ENCODE measurements at places on chromosomes 11 and 22.

GRCh38 chr11:97290464-97291041 is 900.7 kb downstream of the JRKL start:
- no peak for DNase-seq

- DNase-seq, result no peak
These were observed 161.4 kb downstream of the BRD1 start for GRCh38 chr22:49666146-49666809.

- DNase-seq, result no peak
These were observed 368.6 kb downstream of the TBC1D22A start for GRCh38 chr22:47130883-47131631.

DNA sequence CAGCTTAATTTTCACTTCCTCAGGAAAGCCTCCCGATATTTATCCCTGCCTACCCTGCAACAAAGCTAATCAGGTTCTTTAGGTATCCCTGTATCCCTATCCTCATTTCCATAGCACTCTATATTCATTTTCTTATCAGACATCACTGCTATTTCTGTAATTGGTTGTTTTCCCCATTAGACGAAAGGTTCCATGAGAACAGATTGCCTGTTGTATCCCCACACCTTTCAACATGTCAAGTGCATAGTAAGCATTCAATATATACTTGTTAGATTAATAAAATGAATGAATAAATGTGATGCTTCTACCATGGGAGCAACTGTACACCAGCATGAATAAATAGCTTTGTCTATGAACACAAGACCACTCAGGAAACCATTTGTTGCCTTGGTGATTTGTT is 499.8 kb downstream of the DLG2 start:
- no peak for DNase-seq

GRCh38 chr11:112049777-112050176 is 24.0 kb downstream of the PIH1D2 start:
- no peak for DNase-seq

DNA sequence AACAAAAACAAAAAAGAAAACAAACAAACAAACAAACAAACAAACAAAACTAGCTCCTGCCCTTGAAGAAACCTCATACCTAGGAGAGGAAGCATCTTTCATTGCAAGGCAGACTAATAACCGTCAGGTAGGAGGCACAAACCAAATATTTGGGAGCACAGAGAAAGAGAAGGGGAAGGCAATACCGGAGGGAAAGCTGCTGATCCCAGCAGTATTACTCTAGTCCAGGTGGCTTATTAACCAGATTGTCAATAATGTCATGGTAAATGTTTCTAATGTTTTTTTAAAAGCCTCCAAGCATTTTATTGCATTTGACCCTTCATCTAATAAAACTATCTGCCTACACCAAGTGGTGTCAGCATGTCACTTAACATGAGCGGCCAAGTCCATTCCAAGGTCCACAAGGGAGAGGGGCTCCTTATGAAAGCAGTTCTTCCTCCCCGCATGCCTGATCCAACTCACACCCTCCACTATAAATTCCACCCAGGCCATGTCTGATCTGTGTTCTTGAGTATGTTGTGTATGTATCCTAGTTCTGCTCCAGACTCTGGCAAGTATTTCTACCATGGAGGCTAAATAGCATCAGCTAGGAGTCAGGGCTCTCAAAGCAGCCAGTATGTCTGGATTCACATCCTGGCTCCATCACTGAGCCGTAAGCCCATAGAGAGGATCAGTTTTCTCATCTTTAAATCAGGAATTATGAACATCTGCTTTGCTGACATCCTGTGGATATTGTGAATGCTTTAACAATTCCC is 208.1 kb upstream of the TENM4 start:
- no peak for DNase-seq
